PC-3 (cell line): ENCODE measurements at places on chromosomes 2 and 18. TPM values are rescaled to one million over a fixed set of nuclear protein-coding genes. Genes with fewer than 3 reads are reported as not detected.
A peak's percentile ranks its signal among the peaks of the same experiment; 100 is the strongest.

- DNase-seq, result no peak
Observed at GRCh38 chr2:170498619-170499018, 216.5 kb upstream of the SP5 start.

MRPS9 gene
- total RNA-seq, result 59.7 and 64.0 TPM in 2 replicates

POTEI gene
- not detected in 2 replicates for total RNA-seq

BOLL gene
- total RNA-seq, result not detected in 2 replicates

DNA sequence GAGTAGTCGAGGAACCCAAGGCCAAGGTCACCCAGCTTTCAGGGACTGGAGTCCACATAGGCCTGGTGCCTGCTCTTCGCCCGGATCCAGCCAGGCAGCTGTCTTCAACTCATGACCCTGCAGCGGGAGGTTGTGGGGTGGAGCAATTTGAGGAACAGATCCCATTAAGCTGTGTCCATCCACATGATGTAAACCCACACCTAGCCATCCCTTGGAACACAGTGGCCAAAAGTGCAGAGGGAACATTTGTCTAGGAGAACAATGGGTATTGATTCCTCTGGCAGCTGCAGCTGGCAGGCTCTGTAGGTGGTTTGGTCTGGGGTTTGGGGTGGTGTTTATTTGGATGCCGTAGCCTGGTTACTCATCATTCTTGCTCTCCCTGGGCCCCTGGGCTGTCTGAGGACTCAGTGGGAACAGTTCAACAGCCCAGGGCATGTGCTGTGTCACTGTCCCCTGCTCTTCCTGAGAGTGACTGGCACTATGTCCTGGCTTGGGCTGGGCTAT is 99.4 kb downstream of the TFCP2L1 start:
- DNase-seq, result peak; percentile 83

SPEG gene
- total RNA-seq, result 30.7 and 45.2 TPM in 2 replicates

GRCh38 chr2:22788749-22789327 is 596.1 kb upstream of the KLHL29 start:
- no peak for DNase-seq

GRCh38 chr2:84823788-84824187 is 57.1 kb downstream of the TRABD2A start:
- DNase-seq, result no peak

GRCh38 chr2:163612332-163612731 is 123.5 kb downstream of the FIGN start:
- no peak for DNase-seq

CCBE1 gene
- total RNA-seq, result 13.9 and 20.8 TPM in 2 replicates

ZNG1B gene
- total RNA-seq, result 44.0 and 48.7 TPM in 2 replicates

KIAA2012 gene
- not detected in 2 replicates for total RNA-seq

DNA sequence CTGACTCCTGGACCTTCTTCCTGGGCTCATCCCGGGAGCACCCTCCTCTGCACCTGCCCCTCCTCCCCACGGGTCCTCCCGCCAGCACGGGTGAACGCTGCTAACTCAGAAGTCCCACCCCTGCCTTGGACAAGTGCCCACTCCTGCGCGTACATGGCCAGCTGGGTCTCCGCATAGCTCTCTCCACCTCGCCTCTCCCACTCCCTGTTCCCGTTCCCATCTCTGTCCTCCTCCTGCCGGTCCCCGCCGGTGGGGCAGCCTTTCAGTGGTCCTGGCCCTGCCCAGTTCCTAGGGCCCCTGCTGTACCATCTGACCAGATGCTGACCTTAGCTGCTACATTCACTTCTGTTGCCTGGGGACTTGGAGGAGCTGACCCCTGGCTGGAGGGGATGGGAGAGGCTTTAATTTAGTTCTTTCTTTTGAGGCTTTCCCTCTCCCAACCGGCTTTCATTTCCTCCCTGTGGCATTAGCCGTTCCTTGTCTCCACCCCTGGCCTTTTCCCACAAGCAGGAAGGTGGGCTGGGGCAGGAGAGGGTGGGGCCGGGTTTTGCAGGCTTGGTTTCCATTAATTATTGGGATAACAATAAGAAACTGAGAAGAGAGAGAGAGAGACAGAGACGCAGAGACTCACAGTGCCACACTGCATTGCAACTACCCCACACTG is 136.1 kb downstream of the SH3BP4 start:
- DNase-seq, result no peak
